ENCODE measurements at places on chromosomes 1 and 21.

GRCh38 chr1:70361727-70362398 lies 7.3 kb upstream of the ANKRD13C start:
- DNase-seq, result no peak

DNA sequence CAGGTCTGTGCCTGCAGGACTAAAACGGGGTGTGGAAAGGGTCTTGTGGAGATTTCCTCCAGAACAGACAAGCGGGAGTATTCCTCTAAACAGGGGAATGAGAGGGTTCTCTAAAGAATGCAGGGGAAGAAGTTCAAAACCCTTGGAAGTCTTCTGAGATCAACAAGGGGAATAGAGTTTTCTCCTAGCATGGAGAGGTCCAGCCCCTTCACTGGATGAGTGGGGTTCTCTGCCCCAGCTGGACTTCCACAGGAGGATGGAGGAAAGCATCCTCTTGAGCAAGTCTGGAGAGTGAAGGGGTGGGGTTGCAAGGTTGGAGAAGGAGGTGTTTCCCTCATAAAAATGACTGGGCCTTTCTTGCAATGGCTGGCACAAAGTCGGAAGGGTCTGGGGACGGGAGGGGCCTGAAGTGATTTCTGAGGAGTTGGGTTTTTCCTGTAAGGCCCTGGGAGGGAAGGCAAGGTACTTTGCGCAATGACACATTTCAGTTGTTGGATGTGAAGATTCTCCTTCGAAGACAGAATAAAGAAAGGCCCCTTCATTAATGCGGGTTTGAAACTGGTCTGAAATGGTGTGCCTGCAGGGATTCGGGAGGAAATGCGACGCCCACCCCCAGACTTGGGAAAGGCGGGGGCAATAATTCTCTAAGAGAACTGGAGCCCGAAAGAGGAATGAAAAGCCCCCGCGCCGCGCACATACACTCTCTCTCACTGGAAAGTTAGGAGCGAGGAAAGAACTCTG lies 884 bp downstream of the SPATA6 start:
- no peak for DNase-seq

- no peak for DNase-seq
Observed at GRCh38 chr21:29749957-29750356, 189.8 kb downstream of the GRIK1 start.

DNA sequence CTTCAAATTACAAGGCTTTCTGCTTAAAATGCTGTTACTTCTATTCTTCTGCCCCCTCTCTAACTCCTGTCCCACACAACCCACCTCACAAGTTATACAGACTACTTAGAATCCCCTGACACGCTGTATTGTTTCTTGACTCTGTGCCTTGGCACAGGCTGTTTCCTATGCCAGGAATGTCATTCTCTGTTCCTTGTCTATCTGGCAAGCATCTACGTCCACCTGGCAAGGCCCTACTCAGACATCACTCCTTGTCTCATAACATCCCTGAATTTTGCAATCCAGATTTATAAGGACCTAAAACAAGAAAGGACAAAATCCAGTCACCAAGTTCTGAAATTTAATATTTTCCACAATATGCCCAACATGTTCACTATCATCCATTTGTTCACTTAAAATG lies 182.0 kb upstream of the CHRM3 start:
- no peak for DNase-seq

DNA sequence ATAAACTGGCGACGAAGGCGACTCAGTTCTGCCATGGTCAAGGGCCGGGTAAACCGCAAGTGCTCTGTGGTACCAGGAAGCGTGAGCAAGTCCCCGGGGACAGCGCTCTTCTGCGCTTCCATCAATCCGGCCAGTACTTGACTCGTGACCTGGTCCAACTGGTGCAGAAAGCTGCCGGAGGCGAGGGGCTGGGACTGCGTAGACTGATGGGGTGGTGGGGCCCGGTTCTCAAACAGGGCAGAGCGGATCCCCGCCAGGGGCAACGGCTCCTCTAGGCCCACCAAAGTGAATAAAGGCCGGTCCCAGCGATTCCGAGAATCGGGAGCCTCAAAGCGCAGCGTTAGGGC lies 852 bp downstream of the KTI12 start:
- DNase-seq, result peak; percentile 55

- no peak for DNase-seq
Observed at GRCh38 chr1:182095946-182096345, 34.4 kb upstream of the ZNF648 start.

DNA sequence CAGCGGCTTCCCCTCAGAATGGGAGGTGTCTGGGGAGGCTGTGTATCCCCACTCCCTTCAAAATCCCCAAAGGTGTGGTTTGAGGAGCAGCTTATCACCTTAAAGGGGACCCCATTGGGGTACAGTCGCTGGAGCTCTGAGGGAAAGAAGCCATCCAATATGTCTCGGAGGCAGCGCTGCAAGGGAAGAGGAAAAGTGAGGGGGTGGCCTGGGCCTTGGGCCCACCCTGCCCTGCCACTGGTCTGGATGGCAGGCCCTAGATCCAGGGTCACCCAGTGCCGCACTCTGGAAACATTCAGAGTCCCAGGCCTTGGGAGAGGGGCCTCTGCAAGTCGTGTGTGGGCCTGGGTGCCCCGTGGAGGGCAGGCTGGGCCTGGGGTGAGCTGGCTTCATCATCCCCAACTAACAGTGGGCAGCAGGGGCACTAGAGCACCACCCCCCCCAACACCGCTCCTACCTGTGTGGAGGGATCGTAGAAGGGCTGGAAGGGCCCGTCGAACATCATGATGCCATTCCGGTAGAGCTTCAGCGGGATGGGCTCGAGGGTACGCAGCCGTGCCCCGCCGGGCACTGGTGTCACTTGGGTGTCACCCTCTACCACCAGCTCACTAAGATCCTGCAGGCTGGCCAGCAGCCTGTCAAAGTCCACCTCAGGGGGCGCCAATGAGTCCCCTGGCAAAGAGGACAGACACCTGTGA lies 5.6 kb downstream of the SH3BGRL3 start:
- peak; percentile 59 for DNase-seq

DNA sequence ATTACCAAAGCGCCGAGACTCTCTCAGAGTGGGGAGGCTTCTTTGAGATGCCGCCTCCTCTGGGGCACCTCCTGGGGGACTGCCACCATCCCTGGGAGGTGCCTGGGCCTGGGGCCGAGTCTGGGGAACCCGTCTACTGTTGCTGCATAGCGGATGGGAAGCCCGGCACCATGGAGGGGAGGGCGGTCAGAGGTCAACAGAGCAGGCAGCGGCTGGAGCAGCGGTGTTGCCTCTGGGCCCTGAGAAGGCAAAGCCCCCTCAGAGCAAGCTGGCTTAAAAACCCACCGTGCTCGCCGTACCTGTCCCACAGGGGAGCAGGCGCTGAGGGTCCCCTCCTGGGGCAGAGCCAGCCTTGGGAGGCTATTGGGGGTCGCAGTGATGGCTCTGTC lies 62.0 kb downstream of the ARHGEF16 start:
- DNase-seq, result no peak
